Activated CD8-positive, alpha-beta memory T cell treated with anti-CD3 and anti-CD28 coated beads for 48 hours (primary cell): ENCODE measurements at places on chromosomes 12 and 14.

GRCh38 chr14:100807979-100808734 is 17.8 kb upstream of the MEG3 start:
- no peak for DNase-seq

DNA sequence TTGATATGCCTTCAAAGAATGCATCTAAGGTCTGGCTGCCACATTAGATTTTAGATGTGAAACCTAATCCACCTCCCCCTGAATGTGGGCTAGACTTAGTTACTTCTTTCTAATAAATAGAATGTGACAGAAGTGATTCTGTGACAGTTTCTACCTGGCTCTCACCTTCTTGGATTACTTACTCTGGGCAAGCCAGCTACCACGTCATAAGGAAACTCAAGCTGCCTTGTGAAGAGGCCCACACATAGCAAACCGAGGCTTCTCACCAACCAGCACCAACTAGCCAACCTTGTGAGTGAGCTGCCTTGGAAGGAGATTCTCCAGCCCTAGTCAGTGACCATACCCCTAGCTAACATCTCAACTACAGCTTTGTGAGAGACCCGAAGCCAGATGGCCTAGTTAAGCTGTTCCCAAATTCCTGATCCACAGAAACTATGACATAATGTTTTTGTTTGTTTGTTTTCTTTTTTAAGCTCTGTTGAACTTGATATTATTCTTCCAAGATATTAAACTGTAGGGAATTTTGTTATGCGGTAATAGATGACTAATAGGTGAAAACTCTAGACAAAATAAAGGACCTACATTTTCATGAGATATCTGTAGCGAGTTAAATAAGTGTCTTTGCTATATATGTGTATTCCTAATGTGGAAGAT is 6.2 kb downstream of the GPR19 start:
- no peak for DNase-seq

GRCh38 chr12:50618864-50619609 is 114.3 kb downstream of the DIP2B start:
- no peak for DNase-seq

DNA sequence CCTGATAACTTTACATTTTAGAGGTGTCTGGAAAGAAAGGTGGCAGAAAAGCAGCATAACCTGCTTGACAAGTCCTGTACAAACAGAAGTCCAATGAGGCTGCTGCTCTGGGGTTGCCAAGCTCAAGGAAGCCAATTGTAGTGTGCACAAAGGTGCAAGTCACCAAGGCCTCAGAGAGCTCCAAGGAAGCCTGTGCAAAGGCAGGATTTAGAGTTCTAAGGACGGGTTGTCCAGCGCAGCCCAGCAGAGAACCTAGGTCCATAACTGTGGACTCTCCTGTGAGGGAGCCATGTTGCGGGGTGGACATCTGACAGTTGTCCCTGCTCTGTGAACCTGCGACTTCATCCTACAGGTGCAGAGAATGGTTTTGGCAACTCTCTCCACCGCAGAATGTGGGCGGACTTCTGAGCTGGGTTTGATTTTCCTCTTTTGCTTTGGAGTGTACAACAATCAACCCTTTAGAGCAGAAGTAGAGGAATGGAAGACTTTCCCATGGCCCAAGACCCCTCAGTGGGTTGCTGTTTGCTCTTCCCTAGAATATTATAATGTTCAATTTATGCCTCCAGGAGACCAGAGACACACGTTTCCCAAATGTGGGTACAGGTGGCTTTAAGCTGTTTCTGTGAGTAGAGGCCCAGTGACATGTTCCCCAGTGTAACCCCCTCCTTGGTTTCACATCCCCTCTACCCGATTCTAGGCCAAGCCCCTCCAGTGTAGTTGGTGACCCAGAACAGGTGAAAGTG is 81.0 kb downstream of the ETV6 start:
- DNase-seq, result no peak

- no peak for DNase-seq
Measured at GRCh38 chr12:129298921-129299320, 445.6 kb downstream of the GLT1D1 start.

GRCh38 chr12:13222076-13222475 is 25.6 kb downstream of the EMP1 start:
- no peak for DNase-seq

DNA sequence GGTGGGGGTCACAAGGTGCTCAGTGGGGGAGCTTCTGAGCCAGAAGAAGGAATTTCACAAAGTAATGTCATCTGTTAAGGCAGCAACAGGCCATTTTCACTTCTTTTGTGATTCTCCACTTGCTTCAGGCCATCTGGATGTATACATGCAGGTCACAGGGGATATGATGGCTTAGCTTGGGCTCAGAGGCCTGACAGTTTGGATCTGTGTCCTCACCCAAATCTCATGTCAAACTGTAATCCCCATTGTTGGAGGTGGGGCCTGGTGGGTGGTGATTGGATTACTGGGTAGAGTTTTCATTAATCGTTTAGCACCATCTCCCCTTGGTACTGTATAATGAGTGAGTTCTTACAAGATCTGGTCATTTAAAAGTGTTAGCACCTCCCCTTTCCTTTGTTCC is 36.4 kb downstream of the TESPA1 start:
- no peak for DNase-seq

DNA sequence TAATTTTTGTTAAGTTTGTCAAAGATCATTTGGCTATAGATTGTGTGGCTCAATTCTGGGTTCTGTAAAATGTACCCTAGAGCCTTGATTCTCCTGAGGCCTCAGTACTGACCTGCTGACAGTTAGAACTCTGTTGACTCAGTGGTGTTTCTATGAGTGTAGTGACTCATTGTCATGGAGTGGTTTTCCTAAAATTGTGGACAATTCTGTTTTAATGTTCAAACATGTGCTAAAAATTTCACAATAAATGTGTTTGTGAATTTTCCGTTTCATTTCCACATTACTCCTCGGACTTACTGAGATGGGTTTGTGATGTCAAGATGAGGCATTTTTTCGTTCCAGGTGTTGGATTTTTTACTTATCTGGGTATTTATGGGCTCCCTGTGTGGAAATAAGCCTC is 695.9 kb downstream of the TMEM121 start:
- DNase-seq, result no peak

- no peak for DNase-seq
Measured at GRCh38 chr12:32070370-32070769, 36.3 kb upstream of the BICD1 start.

DNA sequence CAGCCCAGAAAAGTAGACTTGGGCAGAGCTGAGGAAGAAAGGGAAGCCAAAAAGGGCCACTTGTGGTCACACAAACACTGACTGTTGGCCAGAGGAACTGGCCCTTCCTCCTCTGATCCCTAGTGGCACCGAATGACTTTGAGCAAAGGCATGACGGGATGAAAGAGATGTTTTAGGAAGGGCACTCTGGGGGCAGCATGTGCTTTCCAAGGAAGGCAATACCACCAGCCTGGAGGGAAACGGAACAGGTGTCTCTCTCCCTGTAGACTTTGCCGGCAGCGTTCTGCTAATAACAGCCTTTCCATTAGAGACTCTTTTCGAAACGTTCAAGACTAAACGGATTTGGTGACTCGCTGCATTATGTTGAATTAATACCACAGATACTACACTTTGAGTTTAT is 12.3 kb upstream of the FBXO21 start:
- no peak for DNase-seq

DNA sequence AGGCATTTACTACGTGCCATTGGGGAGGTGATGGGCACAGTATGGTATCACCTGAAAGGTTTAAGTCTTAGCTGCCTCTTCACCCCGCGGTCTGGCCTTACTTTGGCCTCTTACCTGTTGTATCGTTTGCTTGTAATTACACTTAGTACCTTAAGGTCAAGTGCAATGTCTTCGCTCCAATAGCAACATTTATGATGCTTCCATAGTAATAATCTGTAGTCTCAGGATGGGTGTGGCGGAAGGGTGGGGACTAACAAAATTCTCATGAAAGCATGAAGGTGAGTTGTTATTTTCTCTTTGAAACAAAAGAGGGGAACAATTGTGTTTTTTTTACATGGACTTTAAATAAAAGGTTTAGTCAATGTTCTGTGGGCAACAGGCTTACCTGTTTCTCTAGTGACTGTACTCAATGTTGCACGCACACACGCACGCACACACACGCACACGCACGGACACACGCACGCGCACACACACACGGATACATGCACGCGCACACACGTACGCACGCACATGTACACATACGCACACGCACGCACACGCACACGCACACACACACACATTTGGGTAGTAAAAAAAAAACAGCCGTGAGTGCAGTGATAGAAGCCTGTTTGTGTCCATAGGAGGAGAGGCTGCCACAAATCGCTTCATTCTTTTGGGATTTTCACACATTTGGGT is 91.4 kb downstream of the DNAH10 start:
- DNase-seq, result no peak

GRCh38 chr12:6919588-6919987 is 5.2 kb downstream of the ENO2 start:
- no peak for DNase-seq

GRCh38 chr14:57502586-57503254 is 9.1 kb upstream of the CCDC198 start:
- DNase-seq, result no peak

DNA sequence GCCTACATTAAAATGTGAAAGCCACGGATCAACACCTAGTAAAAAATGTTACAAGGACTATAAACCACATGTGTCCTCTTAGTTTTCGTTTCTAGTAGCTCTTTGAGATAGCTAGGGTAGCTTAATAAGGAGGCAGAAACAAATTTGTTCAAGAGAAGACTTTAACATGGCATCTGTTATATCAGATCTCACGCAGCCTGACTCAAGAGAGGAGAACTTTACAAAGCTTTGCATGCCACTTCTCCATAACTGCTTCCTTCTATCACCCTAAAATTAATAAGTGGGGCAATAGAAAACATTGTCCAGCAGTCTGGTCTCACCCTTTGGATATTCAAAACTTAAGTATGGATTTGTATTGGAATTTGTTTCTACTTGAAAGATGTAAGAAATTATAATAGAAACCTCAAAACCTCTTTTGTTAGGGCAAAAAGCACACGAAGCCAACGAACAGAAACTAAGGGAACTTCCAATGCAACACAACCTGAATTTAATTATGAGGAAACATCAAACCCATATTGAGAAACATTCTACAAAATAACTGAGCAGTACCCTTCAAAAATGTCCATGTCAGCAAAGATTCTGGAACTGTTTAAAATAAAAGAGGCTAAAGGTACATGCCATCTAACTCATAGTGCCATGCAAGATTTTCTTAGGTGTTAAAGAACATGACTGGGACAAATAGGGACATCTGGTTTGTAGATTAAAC is 194.8 kb downstream of the LRIG3 start:
- no peak for DNase-seq

GRCh38 chr12:44859998-44860689 is 16.0 kb downstream of the NELL2 start:
- DNase-seq, result no peak

- DNase-seq, result no peak
Measured at GRCh38 chr14:50366115-50366514, 30.6 kb downstream of the CDKL1 start.

GRCh38 chr14:102103062-102103695 is 16.3 kb upstream of the HSP90AA1 start:
- no peak for DNase-seq

DNA sequence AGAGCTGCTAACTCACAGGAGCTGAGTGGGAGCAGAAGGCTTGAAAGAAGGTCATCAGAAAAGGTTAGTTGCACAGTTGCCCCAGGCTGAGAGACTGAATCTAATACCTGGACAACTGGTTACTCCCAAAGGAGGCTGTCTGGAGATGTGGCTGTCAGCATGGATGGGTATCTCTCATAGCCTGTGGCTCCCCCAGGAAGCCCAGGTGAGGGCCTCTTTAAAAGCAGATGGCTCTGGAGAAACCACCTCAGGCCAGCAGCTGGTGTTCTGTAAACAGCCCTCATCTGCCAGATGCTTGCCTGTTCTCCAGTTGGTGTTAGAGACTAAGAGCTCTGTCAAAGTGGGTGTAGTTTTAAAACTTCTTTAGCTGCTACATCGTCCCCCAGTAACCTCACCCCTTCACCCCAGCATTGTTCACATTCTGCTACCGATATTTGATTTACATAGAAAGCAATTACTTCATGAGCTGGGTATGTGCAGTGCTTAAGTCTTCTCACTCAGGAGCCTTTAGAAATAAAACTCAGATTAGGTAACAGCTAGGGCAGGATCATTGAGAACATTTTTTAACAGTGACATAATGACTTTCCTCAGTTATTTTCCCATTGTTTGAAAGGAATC is 25.8 kb downstream of the DACT1 start:
- no peak for DNase-seq

DNA sequence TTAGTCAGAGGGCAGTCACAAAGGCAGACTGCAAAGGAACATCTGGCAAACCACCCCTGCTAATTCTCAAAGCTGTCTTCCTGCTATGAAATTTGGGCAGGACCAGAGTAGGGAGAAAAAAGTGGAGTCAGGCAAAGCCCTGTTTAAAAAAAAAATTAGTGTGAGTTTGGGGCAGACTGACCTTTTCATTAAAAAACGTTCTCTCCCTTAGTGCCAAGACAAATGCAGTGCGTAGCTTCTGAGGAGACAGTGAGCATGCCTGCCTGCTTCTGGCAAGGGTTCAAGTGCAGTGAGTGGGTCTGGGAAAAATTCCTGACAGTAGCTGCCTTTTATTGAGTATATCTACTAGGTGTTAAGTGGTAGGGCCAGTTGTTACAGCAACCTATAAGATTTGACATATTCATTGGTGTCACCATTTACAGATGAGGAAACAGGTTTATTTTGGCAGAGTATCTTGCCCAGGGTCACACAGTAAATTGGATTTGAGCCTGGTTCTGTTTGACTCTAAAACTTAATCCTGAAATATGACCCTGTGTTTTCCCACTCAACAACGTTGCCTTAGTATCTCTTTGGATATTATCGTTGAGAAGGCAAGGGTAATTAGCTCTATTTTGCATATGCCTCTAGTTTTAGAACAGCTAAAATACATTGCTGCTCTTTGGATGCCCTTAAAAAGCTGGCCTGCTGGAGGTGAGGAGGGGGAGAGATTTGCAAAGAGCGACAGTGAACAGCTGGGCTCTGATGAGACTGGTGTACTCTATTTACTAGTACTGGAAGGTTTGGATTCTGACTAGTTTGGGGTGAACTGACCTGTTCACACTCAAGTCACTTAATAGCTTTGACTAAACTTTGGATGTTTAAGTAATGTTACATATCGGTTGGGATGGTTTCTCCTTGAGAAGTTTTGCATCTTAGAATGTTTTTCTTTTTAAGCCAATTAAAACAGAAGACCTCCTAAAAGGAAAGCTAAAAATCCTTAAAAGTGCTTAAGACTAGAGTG is 72.8 kb downstream of the PAPOLA start:
- no peak for DNase-seq
